ENCODE measurements at places on chromosomes 6 and 20.

GRCh38 chr6:85705220-85705619 is 62.5 kb upstream of the SYNCRIP start:
- no peak overlapping the region for H3K4me3 ChIP-seq
- no peaks in the 10 kb centered on the region for H3K27me3 ChIP-seq
- no peaks in the 10 kb centered on the region for H3K36me3 ChIP-seq
- H3K27ac ChIP-seq, result no peak overlapping the region
- no peaks in the 10 kb centered on the region for H3K4me1 ChIP-seq
- no peak for DNase-seq

- peaks cover 5% of the 10 kb centered on the region for H3K36me3 ChIP-seq
- no peak for DNase-seq
- H3K27ac ChIP-seq, result no peak overlapping the region
- no peak overlapping the region for H3K4me3 ChIP-seq
These were observed 29.0 kb downstream of the RNASET2 start for GRCh38 chr6:166927240-166927934.

GRCh38 chr6:44679438-44680201 is 292.1 kb downstream of the CDC5L start:
- no peaks in the 10 kb centered on the region for H3K27me3 ChIP-seq
- peak; percentile 14 for DNase-seq
- H3K4me1 ChIP-seq, result no peaks in the 10 kb centered on the region
- no peaks in the 10 kb centered on the region for H3K36me3 ChIP-seq
- no peak overlapping the region for H3K4me3 ChIP-seq

- peak overlapping the region; percentile 11 for H3K27ac ChIP-seq
- peak overlapping the region; percentile 93 for H3K4me3 ChIP-seq
- DNase-seq, result no peak
- H3K27me3 ChIP-seq, result no peaks in the 10 kb centered on the region
- H3K36me3 ChIP-seq, result peaks cover 2% of the 10 kb centered on the region
These were observed 1.5 kb downstream of the DEK start for GRCh38 chr6:18262702-18263417.

GRCh38 chr6:108581932-108582475 is 21.3 kb downstream of the FOXO3 start:
- no peaks in the 10 kb centered on the region for H3K27me3 ChIP-seq
- H3K4me1 ChIP-seq, result peaks cover 74% of the 10 kb centered on the region

- no peaks in the 10 kb centered on the region for H3K4me1 ChIP-seq
- no peak for DNase-seq
- H3K27ac ChIP-seq, result no peak overlapping the region
- no peak overlapping the region for H3K4me3 ChIP-seq
These were observed 499.6 kb upstream of the SULF2 start for GRCh38 chr20:48284837-48285236.
